ENCODE measurements at places on chromosomes 3 and 15.

DNA sequence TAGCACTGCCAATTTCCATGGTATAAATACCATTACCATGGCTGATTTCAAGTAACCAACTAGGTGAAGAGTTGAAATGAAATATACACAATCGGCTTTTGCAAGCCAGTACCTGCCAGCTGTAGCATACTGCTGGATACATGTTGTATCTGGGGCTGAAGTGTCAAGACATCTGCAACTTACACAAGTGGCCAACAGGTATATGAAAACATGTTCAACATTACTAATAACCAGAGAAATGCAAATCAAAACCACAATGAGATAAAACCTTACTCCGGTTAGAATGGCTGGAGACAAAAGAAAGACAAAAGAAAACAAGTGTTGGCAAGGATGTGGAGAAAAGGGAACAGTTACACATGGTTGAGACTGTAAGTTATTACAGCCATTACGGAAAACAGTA lies 11.6 kb downstream of the ATOSA start:
- DNase-seq: no peak

DNA sequence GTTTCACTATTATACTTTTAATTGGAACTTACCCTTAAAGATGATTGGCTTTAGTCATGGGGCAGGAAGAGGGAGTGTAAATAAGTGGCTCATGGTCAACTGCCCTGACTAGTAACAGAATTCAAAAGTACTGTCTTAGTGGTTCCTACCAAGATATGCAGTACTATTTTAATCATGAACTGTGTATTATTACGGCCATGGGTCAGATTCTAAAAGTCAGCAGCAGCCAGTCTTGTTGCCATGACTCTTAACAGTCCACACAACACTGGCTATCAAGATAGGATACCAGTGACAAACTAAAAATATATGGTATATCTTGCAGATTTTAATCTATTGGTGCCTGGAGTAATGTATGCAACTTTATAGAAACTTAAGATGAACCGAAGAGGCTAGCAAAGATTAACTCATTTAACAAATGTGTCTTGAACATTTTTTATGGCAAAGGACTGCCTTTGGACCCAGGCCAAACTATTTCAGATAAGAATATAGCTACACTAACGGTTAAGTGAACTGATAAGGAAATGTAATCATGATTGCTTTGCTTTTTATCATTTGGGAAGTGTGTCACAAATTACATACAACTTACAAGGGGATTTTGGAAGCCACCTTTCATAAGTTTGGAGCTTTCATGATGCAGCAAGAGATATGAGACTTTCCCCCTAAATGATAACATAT lies 163.7 kb downstream of the TCF12 start:
- peak; percentile 63 for DNase-seq

- DNase-seq: no peak
Measured at GRCh38 chr15:52392008-52392687, 96.5 kb upstream of the MYO5C start.

GRCh38 chr3:33883538-33883950 lies 85.1 kb downstream of the PDCD6IP start:
- DNase-seq: peak; percentile 75

DNA sequence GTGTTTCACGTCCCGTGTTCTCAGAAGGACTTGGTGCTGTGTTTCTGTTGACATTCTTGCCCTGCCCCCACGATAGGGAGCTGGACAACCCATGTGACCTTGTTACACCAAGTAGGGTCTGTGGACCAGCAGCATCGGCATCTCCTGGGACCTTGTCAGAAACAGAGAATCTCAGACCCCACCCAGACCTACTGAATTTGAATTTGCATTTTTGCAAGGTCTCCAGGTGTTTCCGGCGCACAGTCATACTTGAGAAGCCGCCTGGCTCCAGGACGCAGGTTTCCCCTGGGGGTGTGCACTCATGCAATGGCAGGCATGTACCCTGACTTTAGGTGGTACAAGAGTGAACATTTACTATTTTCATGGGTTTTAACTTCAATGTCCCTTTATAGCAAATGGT lies 117.9 kb downstream of the TLE3 start:
- DNase-seq: no peak

DNA sequence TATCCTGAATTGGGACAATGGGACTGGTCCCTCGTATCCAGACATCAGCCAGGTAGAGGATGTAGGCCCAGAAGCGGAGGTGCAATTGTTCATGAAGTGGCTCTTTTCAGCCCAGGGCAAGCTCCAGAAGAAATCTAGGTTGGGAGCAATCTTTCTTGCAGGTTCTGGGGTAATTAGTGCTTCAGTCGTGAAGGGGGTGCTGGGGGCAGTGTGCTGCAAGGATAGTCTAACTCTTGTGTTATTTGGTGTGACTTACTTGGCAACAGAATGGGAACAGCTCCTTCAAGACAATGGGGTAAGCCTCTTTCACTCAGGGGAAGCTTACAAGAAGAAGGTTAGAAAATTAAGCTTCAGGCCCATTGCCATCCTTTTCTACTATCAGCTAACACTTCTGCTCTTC lies 273.0 kb downstream of the DIPK2A start:
- DNase-seq: peak; percentile 6

GRCh38 chr3:54356261-54357045 lies 234.1 kb downstream of the CACNA2D3 start:
- DNase-seq: no peak

- DNase-seq: no peak
Measured at GRCh38 chr15:85120351-85121113, 138.9 kb downstream of the PDE8A start.

Measured in hematopoietic multipotent progenitor cell treated with erythropoietin and hydrocortisone succinate and interleukin-3 and kit ligand, for 4 days (in vitro differentiated cells).